ENCODE measurements at places on chromosomes 1 and 21.

DNA sequence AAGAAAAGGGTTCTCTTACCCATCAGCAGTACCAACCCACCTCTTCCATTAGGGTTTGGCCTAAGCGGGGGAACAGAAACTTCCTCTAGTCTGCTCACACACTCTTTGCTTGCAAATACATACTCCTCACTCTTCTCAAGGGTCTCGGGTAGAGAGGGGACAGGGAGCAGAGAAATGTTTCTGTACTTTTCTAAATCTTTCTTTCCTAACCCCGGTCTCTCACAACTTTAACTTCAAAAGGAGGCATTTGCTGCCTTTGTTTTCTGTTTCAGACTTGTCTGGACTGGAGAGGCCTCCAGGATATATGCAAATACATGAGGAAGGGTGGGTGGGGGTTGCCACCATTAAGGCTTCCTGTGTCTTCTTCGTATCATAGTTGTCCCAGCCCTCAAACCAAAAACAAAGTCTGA is 10.5 kb upstream of the LAX1 start:
- DNase-seq: no peak

- DNase-seq: no peak
Observed at GRCh38 chr1:18326211-18326897, 154.4 kb upstream of the KLHDC7A start.

DNA sequence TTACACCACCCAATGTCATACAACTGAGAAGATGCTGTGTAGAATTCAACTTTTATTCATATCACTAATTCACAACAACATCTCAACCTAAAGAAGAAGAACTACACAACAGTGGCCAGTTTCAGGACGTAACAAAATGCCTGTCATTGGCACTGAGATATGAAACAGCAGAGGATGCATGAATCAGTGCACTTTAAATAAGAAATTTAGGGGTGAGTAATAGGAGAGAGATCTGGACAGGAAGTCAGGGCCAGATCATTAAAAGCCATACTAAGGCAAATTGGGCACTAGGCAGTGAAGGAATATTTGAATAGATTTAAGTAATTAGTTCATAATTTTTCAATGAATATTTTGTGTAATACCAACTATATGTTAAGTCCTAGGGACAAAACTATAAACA is 510.5 kb downstream of the PLPP3 start:
- DNase-seq: no peak

DNA sequence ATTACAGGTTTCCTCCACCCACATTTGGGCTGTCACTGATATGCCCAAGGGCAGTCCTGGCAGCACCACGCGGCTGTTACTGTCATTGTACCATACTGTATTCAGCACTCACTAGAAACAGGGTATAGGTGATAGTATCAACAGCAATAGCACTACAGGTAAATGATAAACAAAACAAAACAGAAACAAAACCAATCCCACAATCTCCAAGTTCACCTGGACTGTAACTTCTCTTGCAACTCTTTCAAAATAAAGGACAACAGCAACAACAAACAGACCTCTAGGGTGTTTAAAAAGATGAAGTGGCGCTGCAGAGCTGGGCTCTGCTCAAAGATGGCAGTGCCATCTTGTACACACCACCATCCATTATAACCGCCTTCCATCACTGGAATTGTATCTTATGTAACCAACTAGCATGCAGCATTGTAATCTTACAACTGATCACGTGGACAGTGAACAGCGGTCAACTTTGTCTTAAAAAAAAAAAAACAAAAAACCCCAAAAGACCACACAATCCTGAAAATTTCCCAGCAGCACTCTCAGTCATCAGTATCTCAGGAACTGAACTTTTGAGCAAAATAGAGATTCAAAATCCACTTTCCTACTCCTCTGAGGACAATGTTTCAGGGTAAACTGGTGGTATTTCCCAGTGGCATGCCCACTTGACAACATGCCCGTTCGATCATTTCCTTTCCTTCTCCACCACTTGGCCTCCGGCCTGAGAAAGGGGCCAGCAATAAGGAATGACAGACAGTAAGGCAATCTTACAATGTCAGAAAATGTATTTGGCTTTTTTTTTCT is 3.8 kb downstream of the IRF2BP2 start:
- no peak for DNase-seq

DNA sequence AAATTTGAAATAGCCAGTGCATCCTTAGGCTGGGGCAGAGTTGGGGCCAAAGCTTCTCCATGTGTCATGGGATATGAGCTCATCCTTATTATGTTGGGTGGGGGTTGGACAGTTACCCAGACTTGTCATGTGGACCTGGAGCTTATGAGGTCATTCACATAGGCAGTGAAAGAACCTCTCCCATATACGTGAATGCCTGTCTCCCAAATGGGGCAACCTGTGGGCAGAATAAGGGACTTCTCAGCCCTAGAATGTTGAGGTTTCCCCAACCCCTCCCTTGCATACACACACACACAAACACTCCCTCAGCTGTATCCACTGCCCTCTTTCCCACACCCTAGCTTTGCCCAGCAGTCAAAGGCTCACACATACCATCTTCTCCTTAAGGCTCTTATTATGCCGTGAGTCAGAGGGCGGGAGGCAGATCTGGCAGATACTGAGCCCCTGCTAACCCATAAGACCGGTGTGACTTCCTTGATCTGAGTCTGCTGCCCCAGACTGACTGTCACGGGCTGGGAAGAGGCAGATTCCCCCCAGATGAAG is 2.3 kb upstream of the IVL start:
- no peak for DNase-seq

- DNase-seq: no peak
Observed at GRCh38 chr1:201889090-201889968, 631 bp downstream of the SHISA4 start.
